ENCODE measurements at places on chromosomes 3 and 15. TPM values are rescaled to one million over a fixed set of nuclear protein-coding genes. Genes with fewer than 3 reads are reported as not detected.

TMEM207 gene
- total RNA-seq, result not detected

GNAT1 gene
- not detected for total RNA-seq

CHRNA7 gene
- not detected for total RNA-seq

AGBL1 gene
- total RNA-seq, result not detected

MST1R gene
- total RNA-seq, result 1.3 TPM

DNA sequence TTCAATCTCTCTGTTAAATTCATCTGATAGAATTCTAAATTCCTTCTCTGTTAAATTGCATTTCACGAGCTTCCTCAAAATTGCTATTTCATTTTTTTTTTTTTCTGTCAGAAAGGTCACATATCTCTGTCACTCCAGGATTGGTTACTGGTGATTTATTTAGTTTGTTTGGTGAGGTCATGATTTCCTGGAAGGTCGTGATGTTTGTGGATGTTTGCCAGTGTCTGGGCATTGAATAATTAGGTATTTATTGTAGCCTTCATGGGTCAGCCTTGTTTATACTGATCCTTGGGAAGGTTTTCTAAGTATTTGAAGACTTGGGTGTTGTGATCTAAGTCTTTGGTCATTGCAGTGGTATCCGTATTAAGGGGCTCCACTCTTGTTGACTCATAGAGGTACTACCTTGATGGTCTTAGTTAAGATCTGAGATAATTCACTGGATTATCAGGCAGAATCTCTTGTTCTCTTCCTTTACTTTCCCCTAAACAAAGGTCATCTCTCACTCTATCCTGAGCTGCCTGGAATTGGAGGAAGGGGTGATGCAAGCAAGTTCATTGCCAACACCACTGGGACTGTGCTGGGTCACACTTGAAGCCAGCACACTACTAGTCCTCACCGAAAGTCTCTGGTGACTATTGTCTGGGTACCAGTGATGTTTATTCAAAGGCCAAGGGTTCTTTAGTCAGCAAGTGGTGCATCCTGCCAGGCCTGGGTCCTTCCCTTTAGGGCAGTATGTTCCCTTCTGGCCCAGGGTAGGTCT is 231.1 kb downstream of the GBE1 start:
- DNase-seq, result no peak
- no peak overlapping the region for H3K27ac ChIP-seq
- H3K4me1 ChIP-seq, result no peaks in the 10 kb centered on the region
- no peaks in the 10 kb centered on the region for H3K36me3 ChIP-seq
- no peaks in the 10 kb centered on the region for H3K27me3 ChIP-seq

- H3K27me3 ChIP-seq, result no peaks in the 10 kb centered on the region
- H3K27ac ChIP-seq, result no peak overlapping the region
- H3K36me3 ChIP-seq, result no peaks in the 10 kb centered on the region
- H3K4me1 ChIP-seq, result no peaks in the 10 kb centered on the region
- DNase-seq, result no peak
Observed at GRCh38 chr15:70274255-70274880, 176.7 kb upstream of the TLE3 start.

DNA sequence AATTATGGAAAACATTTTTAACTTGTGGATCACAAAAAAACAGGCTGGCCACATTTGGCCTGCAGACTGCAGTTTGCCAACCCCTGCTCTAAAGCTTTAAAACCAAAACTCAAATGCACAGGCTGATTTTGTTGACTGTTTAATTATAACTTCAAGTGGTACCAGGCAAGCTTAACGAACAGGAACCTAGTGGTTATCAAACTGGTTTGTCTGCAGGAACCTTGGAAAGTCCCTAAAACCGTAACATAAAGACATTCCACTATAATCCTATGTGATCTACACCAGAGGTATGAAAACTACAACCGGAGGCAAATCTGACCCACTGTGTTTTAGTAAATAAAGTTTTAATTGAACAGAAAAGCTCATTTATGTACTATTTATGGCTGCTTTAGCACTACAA is 52.4 kb downstream of the TBL1XR1 start:
- peak overlapping the region; percentile 61 for H3K27ac ChIP-seq
- peak; percentile 48 for DNase-seq
- H3K27me3 ChIP-seq, result no peaks in the 10 kb centered on the region
- peaks cover 93% of the 10 kb centered on the region for H3K4me1 ChIP-seq

DNA sequence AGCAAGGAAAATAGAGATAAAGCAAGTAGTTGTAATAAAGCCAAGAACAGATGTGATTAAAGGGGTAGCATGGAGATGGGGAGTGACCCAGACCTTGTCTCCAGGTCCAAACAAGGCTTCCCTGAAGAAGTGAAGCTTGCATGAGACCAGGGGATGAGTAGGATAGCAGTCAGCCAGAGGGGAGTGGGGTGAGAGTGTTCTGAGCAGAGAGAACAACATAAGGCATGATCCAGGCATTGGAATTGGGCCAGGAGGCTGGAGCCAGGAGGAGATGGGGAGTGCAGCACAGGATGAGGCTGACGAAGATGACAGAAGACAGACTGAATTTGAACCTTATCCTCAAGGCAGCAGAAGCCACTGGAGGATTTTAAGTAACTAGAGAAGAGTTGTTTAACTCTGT is 7.2 kb downstream of the TMOD2 start:
- DNase-seq, result no peak
- peaks cover 8% of the 10 kb centered on the region for H3K4me1 ChIP-seq
- H3K36me3 ChIP-seq, result no peaks in the 10 kb centered on the region
- H3K4me3 ChIP-seq, result no peak overlapping the region
- H3K27me3 ChIP-seq, result no peaks in the 10 kb centered on the region
